Activated CD8-positive, alpha-beta memory T cell treated with anti-CD3 and anti-CD28 coated beads for 1 hour (primary cell): ENCODE measurements at places on chromosomes 1 and 21.

DNA sequence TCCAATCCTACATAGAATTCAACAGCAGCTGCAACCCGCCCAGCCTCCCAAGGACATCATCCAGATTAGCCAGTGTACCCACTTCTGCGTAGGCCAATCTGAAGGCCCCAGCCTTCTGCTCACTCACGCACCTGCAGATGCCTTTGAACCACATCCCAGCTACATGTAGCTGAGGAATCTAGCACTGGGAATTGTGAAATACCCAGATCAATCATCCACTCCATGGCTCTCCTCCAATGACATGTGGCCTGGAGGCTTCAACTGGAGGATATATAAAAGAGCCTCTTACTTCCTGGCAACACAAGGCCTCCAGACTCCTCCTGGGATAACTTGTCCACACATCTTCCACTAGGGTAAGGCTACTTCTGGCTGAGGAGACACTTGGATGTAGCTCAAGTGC lies at the start of gene LCE6A:
LCE6A (plus strand) TSS at position 301 of the 400 bp plus-strand sequence. CDS start 665 bp downstream, outside the sequence.
- DNase-seq: no peak

DNA sequence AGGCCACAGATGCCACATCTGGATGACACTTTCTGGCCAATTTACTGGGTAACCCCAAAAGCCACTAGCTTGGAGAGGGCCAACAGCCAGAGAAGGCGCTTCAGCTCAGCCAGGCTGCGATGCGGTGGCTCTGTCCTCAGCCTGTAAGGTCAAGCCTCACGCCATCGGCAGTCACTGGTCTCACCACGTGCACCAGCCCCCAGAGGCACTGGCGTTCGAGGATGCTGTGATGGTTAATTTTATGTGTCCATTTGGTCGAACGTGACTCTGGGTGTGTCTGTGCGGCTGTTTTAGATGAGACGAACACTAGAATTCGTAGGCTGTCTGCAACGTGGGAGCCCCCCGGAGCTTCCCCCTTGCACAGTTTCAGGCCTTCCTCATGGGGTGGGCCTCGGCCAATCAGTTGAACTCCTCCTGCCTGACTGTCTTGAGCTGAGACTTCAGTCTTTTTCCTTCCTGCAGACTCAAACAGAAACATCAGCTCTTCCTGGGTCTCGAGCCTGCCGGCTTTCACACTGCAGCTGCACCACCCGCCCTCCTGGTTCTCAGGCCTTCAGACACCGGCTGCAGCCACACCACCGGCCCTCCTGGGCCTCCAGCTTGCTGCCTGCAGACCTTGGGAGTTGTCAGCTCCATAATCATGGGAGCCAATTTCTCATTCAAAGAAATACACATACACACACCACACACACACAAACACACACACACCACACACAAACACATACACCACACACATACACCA lies 41.6 kb upstream of the SLC45A1 start:
- no peak for DNase-seq

GRCh38 chr1:55927702-55928290 lies 651.6 kb downstream of the PLPP3 start:
- DNase-seq: no peak

GRCh38 chr1:13797397-13797796 lies 97.4 kb downstream of the PRDM2 start:
- DNase-seq: no peak

DNA sequence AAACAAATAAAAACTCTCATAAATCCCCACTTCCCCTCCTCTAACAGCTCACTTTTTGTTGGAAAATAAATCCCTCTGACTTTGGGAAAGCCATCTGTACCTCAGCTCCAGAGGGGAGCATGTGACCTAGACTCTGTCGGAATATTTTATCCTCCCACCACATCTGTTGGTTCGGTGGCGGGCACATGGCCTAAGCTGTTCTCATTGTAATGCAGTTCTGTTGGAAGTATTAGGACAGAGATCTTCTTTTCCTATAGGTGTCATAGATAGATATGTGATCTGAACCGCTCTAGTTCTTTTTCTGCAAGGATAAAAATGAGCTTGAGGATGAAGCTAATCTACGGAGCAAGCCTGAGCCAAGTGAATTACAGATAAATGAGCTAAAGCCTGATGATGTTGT lies 50.5 kb upstream of the EPS8L3 start:
- no peak for DNase-seq

- DNase-seq: no peak
Observed at GRCh38 chr1:225882694-225883615, 775 bp upstream of the TMEM63A start.

DNA sequence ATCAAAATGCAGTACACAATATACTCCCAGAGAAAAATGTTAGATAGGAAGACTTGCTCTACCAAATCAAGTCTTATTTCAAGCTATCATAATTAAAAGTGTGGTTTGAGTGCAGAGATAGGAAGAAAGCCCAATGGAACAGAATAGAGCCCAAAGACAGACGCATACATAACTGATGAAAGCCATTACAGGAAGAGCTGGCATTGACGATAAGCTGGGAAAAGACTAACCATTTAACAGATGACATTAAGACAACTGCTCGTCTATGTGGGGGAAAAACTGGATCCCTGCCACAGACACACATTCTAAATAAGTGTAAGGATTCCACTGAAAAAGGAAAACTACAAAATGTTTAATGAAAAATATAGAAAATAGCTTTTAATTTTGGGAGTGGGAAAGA lies 85.5 kb downstream of the NGF start:
- no peak for DNase-seq

DNA sequence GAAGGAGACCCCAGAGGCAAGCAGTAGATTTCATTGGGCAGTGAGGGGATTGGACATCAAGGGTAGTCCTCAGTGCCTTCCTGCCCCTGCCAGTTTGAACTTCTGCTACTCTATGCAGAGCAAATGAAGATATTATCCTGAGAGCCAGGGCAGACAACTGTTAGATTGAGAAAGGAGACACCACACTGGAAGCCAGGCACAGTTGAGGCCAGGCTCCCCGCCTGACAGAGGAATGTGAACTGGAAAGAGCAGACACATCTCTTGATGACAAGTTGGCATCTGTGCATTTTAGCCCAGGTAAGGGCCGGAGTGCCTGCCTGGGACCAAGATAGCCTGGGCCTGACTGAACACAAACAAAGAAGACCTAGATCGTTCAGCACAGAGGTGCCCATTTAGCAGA lies 16.0 kb downstream of the SH3BGR start:
- DNase-seq: no peak
